ENCODE measurements at places on chromosomes 4 and X.

DNA sequence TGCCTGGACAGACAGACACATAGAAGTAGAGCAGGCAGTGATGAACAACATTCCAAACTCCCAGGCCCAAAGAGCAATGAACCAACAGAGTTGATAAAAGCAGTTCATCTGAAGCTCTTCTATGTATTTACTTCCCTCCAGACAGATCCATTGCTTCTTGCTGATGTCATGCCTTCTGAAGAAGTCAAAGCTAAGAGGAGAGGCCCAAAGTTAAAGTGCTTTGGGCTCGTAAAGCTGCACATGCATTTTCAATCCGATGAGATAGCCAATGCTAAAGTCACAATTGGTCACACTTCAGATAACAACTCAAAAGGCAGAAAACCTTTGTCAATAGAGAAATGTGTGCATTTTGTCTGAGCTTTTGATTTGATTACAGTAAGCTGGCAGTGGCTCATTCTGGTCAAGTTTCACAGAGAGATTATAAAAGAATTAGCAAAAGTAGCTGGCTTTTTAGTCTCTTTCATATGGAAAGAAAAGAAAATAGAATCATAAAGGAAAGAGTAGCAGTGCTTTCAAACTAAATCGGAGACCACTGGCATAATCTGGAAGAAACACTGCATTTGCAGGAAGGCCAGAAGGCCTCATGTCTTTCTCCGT lies 82.0 kb downstream of the GPC4 start:
- no peak for DNase-seq

- DNase-seq, result no peak
Measured at GRCh38 chrX:39690541-39691415, 407.0 kb downstream of the BCOR start.

DNA sequence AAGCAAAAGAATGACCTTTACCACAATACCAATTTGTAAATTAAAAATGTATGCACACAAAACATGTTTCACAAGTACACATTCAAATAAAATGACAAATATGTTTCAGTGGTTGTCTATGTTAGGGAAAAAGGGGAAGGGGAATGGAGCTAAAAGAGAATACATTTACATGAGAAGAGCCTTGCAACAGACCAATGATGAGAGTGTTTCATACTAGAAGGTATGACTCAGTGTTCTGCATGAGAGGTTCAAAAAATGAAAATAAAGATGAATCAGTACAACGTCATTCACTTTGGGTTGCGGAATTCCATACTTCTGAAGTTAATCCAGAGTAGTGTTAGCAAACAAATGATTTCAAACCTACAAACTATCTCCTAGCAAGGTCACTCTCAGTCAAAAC lies 51.7 kb downstream of the RPGR start:
- DNase-seq, result no peak

- DNase-seq, result no peak
Measured at GRCh38 chrX:118660085-118660484, 67.3 kb upstream of the IL13RA1 start.

DNA sequence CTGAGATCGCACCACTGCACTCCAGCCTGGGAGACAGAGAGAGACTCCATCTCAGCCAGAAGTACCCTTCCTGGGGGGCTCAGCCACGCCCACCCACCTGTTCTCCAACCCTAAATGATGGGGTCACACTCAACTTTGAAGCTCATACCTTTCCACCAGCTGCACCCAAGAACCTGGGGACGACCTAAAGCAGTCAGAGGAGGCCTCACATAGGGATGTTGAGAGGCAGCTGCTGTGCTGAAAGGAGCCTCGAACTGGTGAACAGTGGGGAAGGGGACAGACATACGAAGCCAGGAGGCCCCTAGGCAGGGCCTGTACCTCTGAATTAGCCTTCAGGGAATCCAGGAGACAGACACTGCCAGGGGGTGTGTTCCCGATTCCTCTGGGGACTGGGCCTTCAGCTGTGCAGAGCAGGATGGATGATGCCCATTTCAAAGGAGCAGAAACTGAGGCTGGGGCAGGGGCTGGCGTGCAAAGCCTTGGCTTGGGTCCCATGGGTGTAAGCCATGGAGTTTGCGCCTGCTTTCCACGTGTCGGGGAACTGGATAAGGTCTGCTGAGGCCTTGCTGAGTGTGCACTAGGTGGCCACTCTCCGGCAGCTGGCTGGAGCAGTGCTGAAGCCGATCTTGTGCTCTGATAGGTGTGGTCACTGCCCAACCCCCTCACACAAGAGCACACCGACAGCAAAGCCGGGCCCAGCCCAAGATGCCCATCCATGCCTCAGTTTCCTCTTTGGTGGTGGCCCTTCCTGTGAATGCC lies 130.8 kb downstream of the CPZ start:
- no peak for DNase-seq

DNA sequence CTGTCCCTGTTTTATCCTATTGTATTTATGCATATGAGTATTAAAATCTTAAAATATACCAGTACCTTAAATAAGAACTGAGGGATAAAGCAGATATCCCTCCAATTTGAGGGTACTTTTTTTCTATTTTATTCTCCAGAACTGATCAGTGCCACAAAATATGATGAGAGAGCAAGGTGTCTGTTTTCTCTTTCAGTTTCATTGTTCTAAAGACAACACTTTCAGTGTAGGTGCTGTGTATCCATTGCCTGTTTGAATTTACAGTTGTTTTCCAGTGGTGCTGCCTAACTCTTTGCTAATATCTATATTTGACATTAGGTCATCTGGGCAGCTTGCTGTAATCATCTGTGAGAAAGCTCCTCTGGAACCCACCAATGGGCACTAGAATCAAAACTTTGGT lies 394.7 kb downstream of the IL1RAPL1 start:
- DNase-seq, result no peak

DNA sequence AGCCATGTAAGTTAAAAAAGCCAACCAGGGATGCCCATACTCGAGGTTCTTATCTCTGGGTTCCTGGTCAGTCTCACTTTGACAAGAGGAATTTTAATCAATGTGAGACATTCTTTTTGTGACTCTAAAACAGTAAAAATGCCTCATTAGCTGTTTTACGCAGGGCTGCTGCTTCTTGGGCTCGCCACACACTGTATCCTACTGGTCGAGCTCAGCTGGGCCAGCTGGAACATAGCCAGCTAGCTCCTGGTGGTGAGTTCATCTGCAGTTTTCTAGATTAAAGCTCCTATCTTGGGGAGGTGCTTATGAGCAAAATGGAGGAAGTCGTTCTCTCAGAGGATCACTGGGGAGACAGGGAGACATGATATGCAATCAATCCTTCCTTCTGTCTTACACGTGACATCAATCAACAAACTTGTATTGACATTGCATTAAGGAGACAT lies 55.9 kb upstream of the LEF1 start:
- DNase-seq, result no peak

DNA sequence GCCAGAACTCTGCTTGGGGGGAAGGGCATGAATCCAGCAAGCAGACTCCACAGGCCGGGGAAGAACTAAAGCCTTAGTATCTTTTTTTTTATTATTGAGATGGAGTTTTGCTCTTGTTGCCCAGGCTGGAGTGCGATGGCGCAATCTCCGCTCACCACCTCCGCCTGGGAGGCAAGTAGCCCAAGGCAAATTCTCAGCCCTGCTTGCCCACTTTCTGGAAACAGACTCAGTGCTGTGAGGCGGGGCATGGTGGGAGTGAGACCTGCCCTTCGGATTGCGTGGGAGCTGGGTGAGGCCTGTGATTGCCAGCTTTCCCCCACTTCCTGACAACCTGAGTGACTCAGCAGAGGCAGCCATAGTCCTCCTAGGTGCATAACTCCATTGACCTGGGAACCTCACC lies 348.8 kb downstream of the GASK1B start:
- DNase-seq, result no peak

GRCh38 chr4:57061395-57061794 lies 48.8 kb downstream of the IGFBP7 start:
- no peak for DNase-seq

GRCh38 chrX:153867139-153867538 lies 18.8 kb downstream of the L1CAM start:
- no peak for DNase-seq

DNA sequence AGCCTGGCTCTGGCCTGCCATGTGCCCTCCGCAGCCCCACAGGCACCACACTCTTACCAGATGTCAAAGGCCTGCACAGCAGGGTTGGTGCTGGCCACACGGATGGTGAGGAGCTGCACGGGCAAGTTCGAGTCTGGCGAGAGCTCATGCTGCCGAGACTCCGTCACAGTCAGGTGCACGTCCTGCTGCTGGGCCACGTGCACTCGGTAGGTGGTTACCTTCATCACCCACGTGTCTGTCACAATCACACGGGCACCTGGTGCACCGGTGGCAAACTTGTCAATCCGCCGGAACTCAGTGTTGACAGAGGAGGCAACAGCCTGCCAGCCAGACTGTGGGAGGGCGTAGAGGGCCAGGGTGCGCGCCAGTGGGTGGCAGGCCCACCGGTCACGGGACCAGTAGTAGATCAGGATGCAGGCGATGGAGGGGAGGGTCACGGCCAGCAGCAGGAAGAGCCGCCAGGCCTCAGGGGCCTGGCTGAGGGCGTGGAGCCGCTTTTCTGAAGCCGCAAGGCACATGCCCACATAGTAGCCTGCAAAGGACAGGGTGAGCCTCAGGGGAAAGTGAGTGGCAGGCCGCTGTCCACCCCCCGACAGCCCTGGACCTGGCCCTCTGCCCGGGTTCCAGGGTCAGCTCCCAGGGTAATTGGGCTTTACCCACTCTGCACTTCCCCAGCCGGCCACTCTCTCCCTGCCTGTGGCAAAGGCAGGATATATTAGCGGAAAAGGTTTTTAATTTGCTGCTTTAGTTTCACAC lies 2.9 kb downstream of the TMEM129 start:
- no peak for DNase-seq

DNA sequence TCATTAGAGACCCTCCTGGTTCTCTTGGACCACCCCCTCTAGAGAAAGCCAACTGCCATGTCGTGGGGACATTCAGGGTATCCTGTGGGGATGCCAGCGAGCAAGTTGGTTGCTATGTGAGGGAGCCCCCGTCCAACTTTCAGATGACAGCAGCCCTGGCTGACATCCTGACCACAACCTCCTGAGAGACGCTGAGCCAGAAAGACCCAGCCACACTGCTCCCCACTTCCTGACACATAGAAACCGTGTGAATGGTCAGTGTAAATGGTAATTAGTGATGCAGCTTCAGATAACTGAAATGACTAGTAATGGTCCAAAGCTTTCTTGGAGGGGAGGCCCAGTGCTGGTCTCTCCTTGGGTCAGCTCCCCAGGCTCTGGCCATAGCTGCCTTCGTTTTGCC lies 10.8 kb downstream of the CLCN4 start:
- DNase-seq, result no peak

DNA sequence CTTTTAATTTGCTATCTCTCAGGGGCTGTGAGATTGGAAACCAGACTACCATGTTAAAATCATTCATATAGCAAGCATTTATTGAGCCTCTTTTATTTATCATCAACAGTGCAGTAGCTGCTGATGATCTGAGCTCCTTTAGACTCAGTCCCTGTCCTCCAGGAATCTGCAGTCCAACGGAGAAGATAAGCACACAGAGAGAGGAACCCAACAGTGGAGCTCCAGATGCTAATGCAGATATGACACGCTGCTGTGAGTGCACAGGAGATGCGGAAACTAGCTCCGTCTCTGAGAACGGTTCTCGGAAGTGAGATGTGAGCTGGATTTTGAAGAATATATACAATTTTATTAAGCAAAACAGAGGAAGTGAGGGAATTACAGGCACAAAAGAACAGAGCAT lies 35.4 kb downstream of the DCHS2 start:
- no peak for DNase-seq

- no peak for DNase-seq
Measured at GRCh38 chrX:152900937-152901445, 3.1 kb downstream of the ZNF185 start.

DNA sequence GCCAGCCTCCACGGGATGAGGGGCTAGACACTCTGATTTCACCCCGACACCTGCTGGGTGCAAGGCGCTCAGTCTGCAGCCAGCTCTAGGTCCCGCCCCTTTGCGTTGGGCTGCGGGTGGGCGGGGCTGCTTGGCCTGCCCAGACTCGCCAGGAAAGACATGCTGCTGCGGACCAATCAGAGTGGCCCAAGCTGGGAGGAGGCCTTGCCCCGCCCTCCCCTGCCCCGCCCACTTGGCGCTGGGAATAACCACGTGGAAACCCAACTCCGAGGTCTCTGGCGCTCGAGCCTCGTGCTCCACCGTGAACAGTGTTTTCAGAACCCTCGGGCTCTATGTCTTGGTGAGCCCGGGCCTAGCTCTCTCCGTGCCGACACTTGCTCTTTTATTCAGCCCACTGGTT lies 5.3 kb upstream of the VMA21 start:
- DNase-seq, result no peak

DNA sequence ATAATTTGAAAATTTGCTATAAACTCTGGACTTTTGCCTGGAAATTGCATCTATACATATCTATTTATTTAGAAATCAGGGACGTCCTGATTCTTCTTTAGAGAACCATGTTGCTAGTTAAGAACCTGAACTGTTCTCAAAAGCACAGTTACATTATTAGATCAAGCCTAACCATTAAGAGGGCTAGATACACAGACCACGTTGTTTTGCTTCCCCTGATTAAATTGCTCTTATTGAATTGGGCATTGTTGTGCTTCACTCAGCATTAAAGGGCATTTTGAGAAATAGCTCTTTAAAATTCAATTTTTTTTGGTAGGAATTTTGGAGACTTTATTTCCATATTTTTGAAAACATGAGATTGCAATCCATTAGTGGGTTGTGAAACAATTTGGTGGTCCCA lies 44.4 kb downstream of the FIP1L1 start:
- no peak for DNase-seq

DNA sequence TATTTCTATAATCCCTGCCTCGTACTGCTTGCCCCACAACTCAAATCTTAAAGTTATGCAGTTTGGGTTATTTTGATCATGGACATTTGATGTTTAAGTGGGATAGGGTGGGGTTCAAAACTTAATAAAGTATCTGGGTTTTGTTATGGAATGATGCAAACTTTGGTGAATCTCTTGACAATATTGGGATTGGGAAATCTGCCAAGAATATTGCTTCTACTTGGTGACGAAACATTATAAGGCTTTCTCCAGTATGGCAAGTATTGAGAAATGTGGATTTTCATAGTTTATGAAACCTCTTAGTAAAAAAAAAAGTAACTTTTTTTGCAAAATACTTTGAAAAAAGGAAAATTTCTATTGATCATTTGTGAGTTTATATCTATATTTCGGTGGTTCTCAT lies 130.8 kb upstream of the SFRP2 start:
- no peak for DNase-seq

GRCh38 chr4:8469550-8469949 lies 29.0 kb downstream of the TRMT44 start:
- DNase-seq, result no peak

GRCh38 chrX:109393859-109394258 lies 88.0 kb downstream of the GUCY2F start:
- DNase-seq, result no peak

DNA sequence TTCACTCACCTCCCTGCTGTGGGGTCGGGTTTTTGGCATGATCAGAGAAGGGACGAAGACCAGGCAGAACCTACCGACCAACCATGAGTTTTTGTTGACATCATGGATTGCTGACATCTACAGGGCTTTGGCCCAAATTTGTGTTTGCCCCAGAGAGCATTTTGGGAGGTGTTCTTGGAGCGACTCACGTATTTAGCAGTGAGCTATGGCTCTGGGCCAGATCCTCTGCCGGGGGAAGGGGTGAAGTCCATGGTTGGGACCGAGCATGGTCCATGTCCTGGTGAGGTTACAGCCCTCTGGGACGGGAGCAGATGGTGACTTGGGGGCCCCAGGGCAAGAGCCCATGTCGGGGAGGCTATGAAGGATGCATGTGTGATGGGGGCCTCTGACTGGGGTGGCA lies 17.4 kb downstream of the SORCS2 start:
- no peak for DNase-seq
